ENCODE measurements at places on chromosomes 1 and 21.

GRCh38 chr1:113275691-113276090, 114.6 kb upstream of the MAGI3 start:
- no peak for DNase-seq

GRCh38 chr1:61092642-61093041, 10.3 kb downstream of the NFIA start:
- DNase-seq = no peak

- DNase-seq = no peak
Observed at GRCh38 chr1:29136391-29136915, 12.8 kb upstream of the TMEM200B start.

DNA sequence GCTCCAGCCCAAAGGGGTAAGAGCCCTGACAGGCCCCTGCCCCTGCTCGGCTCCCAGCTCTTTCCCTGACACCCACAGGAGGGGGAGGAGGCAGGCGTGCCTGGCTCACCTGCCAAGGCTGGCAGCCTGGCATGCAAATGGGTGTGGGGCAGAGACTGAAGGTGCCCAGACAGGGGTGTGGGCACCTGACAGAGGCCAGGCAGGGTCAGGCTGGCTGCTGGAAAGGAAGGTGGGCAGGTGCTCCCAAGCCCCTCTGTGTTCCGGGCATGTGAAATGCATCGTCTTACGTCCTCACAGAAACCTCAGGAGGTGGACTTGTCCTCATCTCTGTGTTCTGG, 19.4 kb upstream of the CASZ1 start:
- no peak for DNase-seq

DNA sequence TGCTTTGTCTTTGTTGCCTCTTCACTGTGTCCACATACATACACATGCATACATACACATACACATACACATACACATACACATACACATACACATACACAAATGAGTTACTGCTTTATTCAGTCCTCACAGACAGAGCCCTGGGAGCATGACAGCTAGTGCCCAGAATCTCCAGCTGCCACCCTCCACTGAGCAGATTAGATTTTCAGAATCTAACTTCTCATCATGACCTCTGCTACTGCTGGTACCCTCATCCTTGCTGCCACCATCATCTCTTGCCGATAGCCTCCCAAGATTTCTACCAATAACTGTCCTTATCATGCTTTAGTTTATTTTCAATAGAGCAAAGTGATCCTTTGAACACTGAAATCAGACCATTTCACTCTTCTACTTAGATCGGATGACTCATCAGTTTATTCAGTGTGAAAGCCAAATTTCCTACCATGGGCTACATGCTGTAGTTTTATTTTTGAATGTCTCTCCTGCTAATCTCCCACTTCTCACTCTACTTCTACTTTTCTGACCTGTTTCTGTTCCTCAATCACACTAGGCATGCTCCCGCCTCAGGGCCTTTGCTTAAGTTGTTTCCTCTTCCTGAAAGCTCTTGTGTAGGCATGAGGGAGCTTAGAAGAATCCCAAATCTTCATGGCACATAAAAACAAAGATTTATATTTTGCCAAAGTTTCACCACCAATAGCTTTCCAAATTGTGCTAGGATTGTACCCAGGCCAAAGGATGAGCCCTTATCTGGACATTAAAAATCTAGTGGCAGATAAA, 43.0 kb downstream of the ATP6V1G3 start:
- no peak for DNase-seq

DNA sequence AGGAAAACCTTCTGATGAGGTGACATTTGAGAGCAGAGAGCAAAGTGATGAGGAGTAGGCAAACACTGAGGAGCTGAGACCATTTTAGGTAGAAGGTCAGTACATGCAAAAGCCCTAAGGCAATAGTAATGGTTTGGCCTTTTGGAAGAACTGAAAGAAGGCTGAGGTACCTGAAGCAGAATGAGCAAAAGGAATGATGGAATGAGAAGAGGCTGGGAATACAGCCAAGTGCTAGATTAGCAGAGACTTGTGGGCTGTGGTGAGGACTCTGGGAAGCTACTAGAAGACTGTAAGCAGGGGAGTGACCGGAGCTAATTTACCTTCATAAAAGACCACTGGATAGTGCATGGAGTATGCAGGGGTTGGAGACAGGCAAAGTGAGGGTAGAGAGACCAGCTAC, 77.9 kb downstream of the GFI1 start:
- no peak for DNase-seq

GRCh38 chr1:235102993-235103411, 25.6 kb downstream of the TOMM20 start:
- DNase-seq = no peak

GRCh38 chr1:100799954-100800612, 80.5 kb downstream of the VCAM1 start:
- DNase-seq = no peak

- DNase-seq = no peak
Observed at GRCh38 chr1:40350391-40350790, 23.1 kb upstream of the SMAP2 start.

GRCh38 chr1:180268556-180269075, 38.6 kb downstream of the LHX4 start:
- DNase-seq = no peak

- DNase-seq = no peak
Observed at GRCh38 chr1:76939050-76939816, 72.0 kb downstream of the ST6GALNAC5 start.

DNA sequence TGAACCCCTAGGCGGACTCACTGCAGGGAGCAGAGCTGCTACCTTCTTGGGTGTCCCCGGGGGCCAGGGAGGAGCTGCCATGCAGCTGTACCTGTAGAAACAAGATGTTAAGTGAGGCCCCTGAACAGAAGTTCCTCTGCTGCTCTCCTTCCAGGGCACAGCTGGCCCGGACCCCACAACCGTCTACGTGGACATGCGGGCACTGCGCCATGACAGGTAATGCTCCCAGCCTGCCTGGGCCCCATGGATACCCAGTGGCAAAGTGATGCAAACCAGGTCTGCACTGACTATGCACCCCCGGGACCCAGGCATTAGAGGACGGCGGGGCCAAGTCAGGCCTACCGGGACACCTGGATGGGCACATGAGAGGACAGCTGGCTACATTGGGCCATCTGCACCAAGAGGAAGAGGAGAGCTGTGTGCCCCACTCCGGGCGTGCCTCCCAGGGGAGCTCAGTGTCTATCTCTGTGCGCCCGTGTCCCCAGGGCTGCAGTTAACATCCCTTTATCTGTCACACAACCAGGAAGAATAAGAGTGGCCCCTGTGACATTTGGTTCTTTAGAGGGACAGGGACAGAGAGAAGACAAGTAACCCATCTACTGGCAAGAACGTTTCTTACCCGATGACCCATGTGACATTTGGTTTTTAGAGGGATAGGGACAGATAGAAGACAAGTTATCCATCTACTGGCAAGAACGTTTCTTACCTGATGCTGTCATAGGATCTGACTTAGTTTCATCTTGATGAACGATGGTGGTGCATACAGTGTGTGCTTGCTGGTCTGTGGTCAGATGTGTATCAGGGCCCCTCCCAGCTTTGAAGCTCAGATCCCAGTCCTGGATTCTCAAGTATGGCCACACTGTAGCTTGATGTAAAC, 44.1 kb downstream of the S100B start:
- DNase-seq = no peak

- no peak for DNase-seq
Observed at GRCh38 chr1:9539829-9540550, 725 bp downstream of the SLC25A33 start.

- no peak for DNase-seq
Observed at GRCh38 chr1:5296095-5296494, 641.7 kb downstream of the AJAP1 start.

GRCh38 chr21:45478115-45478801, 64.0 kb downstream of the SLC19A1 start:
- peak; percentile 73 for DNase-seq

DNA sequence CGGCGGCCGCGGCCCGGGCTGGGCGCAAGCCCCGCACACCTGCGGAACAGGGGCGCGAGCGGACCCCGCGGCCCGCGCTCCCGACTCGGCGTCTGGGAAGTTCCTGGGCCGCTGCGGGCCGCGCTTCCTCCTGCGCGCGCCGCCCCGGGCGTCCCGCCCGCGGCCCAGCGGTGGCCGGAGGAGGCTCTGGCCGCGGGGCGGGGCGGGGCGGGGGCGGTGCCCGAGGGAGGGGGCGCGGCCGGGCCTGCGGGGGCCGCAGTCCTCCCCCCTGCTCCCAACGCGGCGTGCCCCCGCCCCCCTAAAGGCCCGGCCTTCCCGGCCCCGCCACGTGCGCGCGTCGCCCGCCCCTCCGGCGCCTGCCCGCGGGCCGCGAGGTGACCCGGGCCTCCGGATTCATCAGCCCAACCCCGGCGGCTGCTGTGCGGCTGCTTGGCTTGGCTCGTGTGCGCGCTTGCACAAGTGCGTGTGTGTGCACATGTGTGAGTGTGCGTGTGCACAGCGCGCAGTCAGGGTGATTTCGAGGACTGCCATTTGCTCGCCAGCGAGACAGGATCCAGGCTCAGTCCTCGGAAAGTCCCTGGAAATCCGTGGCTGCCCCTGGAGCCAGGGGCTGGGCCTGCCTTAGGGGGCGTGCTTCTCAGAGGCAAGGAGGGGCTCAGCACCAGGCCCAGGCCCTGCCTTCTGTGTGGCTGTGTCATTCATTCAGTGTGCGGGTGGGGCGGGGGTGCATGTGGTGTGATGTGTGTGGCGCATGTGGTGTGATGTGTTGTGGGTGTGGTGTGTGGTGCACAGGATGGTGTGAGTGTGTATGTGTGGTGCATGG, at the start of gene C2CD2:
Gene C2CD2 (minus strand): TSS at position 188 of the 823 bp plus-strand sequence. CDS start 370 bp downstream, outside the sequence.
- no peak for DNase-seq

DNA sequence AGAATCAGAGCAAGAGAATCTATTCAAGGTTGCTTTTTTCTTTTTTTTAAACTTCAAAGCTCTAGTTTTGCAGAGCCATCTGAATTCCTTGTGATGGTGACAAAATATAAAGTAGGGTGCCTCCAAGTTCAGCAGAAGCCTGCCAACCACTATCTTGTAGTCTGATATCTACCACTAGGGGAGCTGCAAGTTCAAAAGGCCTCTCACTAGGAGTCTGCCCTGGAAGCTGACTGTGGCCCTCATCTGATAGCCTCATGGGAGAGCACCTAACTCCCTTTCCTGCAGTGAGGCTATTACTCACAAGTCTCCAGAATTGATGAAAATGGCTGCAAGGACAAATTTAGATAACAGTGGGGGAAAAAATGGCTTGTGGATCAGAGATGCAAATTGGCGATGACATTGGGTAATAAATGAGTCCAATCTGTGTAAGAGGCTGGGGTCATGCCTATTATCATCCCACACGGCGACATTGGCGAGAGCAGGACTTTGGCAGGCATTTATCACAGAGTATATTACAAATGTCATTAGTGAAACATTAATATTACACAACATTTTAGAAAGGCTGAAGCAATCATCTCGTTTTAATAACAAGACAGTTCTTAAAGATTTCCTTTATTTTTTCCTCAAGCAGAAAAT, 10.7 kb upstream of the ZP4 start:
- DNase-seq = no peak

All from activated naive CD4-positive, alpha-beta T cell (primary cell).